AG10803 (cell line): ENCODE measurements at places on chromosomes 3 and 15.
A peak's percentile ranks its signal among the peaks of the same experiment; 100 is the strongest.

GRCh38 chr3:172140499-172141391, 101.4 kb downstream of the FNDC3B start:
- peak; percentile 93 for DNase-seq

DNA sequence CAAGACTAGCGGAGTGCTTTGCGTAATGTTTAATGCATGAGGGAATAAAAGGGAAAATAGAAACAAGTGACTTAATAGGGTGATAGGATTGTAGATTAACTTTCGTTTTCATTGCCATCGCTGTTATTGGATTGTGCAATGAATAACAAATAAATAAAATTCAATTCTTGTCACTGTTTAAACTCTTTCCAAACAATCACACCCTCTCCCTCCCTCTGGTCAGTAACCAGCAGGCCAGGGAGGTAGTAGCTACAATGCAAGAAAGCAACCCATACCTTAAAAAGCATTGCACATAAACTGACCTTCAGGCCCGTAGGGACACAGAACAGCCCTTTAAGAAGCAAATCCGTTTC, 705 bp upstream of the TFRC start:
- DNase-seq = no peak

DNA sequence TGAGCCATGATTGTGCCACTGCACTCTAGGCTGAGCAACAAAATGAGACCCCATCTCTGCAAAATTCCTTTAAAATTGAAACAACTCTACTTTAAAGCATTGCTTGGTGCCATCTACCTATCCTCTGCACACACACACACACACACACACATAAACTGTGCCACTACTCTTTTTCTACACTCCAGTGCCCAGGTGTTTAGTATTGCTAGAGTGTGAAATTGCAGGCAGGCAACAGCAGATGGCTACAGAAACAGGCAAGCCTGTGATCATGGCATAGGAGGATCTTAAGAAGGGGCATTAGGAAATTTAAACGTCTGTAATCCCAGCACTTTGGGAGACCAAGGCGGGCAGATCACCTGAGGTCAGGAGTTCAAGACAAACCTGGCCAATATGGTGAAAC, 39.0 kb downstream of the SIDT1 start:
- DNase-seq = no peak

- no peak for DNase-seq
Observed at GRCh38 chr3:189344996-189345395, 173.2 kb downstream of the TPRG1 start.

DNA sequence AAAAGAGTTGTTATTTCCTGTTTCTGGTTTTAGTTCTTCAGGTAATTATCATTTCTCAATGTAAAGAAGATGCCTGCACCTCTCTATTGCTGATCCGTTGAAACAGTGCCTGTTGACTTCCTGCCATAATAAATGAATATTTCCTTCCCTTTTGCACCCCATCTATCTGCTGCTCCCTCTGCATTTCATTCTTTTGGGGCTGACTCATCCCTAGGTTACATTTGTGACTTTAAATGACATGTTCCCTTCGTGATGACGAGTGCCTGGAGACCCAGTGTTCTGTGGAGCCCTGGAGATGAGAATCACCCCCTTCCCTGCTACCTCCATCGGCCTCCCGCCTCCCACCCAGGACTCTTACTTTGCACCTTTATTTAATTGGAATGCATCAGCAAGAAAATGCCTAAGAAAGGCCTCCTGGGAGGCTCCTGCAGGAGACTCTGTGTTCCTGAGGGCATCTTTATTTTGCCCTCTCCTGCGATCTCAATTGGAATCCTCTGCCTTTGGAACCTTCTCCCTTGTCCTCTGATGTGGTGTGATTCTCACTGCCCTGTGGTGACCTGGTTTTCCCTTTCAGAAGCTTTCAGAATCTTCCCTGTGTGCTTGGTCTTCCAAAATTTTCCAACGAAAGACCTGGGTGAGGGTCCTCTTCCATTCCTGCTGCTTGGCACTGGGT, 13.7 kb downstream of the LRRK1 start:
- no peak for DNase-seq

- DNase-seq = no peak
Observed at GRCh38 chr3:62587169-62587568, 213.8 kb upstream of the FEZF2 start.

GRCh38 chr15:94855409-94856266, 624.3 kb downstream of the MCTP2 start:
- no peak for DNase-seq

DNA sequence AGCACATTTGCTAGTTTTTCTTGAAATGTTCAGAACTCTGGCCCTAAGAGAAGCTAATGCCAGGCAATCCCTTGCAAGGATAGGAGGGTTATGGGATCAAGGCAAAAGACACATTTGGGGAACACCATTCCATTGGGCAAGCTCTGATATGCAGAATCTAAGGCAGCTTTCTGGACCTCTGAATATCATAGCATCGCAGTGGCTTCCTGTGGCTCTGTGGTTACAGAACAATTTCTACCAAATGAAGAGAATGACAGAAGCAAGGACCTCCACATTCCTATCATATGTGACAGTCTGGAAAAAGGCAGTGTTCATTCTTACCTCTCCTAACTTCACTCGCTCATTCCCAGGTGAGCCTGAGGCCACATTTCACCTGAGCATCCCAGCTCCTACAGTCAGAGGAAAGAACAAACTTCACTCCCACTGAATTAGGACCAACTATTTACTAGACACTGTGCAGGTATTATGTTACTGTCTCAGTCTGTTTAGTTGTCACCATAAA, 836.1 kb upstream of the CFAP20DC start:
- no peak for DNase-seq

- DNase-seq = peak; percentile 89
Observed at GRCh38 chr15:63135804-63136203, 14.1 kb downstream of the LACTB start.

- DNase-seq = no peak
Observed at GRCh38 chr3:143315766-143316165, 196.2 kb downstream of the CHST2 start.

- no peak for DNase-seq
Observed at GRCh38 chr3:38148311-38148882, 9.9 kb downstream of the MYD88 start.

DNA sequence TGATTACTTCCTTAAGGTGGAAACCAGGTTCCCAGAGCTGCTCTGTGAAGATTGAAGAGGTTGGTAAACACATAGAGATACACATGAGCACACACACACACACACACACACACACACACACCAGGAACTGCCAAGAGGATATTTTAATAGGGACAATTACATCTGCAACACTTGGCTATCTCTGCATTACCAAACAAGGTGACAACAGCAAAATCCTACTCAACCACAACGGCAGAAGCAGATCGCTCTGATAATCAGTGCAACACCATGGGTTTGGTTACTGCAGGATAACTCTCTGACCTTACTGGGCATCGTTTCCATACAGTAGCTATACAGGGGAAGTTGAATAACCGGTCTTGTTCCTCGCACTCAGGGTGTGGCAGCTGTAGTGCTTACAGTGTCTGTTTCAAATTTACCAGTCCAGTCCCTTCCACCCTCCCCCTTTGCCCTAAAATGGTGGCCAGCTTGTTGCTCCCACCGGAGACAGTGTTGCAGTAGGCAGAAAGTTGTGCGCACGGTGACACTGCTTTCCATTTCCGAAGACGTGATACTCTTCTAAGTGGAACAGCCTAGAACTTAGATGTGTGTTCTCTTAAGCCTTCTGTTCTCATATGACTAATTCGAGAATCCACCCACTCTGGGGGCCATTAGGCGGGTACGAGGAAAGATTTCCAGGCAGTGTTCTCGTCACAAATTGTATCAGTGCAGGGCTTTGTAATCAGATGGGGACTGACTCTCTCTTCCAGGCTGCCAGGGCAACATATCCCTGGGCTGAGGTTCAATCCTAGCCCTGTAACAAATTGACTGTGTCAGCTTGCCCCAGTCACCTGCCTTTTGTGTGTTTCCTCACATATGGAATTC, 176.2 kb downstream of the P3H2 start:
- DNase-seq = no peak

DNA sequence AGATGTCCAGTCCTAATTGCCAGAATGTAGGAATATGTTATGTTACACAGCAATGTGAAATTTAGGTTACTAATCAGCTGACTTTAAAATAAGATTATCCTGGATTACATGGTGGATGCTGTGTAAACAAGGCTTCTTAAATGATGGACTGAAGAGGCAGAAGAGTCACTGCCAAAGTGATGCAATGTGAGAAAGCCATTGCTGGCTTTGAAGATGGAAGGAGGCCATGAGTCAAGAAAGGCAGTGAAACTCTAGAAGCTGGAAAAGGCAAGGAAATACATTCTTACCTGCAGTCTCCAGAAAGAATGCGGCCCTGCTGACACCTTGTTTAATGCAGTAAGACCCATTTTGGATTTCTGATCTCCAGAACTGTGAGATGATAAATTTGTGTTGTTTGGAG, 179.1 kb upstream of the ZPLD1 start:
- no peak for DNase-seq

DNA sequence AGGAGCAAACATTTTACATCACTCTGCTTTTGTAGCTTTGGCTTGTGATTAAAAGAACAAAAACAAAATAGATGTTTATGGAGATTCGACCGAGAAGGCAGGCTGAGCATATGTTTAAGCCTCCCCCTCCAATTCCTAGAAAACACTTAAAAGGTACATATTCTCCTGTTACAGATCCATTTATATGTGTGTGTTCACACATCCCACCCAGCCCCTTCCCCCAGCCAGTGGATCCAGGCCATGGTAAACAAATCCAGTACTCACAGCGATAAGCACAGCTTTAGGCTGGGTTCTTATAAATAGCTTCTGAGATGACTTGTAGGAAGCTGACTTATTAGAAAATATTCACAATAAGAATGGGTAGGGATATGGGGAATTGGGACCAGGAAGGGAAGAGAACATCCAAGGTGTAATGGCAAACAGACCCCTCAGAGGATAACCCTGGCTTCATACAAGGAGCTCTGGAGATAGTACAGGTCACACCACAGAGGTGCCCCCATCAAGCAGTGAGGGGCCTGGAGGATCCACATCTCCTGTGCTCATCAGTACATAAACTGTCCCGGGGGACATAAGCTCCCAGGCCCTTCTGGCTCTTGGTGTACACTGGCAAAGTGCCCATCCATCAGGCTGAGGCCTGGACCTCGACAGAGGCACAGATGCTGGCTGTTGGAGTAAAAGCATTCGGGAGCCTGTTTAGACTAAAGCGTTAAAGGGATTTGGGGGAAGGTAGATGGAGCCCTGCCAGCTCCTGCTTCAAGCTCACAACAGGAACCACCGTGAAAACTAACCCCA, 70.0 kb upstream of the UBE2E1 start:
- no peak for DNase-seq

- DNase-seq = peak; percentile 99
Observed at GRCh38 chr3:72346526-72346926, 501.7 kb downstream of the SHQ1 start.

GRCh38 chr3:144746631-144747030, 775.0 kb downstream of the DIPK2A start:
- no peak for DNase-seq

DNA sequence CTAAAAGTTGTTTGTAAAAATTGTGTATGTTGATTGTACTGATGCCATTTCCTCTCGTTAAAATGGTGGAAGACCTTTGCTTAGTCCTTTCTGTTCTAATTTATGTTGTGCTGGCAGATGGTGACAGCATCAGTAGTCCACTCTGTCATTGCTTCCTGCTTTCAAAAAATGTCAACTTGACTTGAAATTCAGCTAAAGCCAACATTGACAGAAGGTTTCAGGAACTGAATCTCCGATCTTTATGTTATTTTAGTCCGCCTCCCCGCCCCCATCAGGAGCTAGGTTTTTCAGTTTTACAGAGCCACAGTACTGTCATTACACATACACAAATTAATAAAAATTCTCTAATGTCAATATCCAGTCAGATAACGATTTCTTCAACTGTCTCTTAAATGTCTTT, 1.5 kb downstream of the CEP63 start:
- DNase-seq = no peak

DNA sequence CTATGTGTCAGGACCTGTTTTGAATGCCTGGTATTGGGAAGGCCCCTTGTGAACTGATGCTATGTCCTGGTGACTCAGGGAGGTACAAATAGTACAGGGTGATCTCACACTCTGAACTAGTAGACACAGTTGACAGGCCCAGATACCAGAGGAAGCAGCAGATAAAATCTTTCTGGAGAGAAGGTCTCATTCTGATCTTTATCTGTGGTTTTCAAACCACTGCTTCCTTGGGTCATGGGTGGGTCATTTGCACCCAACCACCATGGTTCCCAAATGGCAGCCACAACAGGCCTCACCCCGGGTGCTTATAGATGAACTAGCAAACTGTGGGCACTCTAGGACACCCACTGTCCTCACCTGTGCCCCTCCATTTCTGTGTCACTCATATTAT, 43.4 kb downstream of the PXYLP1 start:
- peak; percentile 33 for DNase-seq

GRCh38 chr15:66130496-66131034, 123.0 kb downstream of the MEGF11 start:
- no peak for DNase-seq

- peak; percentile 77 for DNase-seq
Observed at GRCh38 chr3:9884555-9885165, 4.6 kb upstream of the CIDEC start.

DNA sequence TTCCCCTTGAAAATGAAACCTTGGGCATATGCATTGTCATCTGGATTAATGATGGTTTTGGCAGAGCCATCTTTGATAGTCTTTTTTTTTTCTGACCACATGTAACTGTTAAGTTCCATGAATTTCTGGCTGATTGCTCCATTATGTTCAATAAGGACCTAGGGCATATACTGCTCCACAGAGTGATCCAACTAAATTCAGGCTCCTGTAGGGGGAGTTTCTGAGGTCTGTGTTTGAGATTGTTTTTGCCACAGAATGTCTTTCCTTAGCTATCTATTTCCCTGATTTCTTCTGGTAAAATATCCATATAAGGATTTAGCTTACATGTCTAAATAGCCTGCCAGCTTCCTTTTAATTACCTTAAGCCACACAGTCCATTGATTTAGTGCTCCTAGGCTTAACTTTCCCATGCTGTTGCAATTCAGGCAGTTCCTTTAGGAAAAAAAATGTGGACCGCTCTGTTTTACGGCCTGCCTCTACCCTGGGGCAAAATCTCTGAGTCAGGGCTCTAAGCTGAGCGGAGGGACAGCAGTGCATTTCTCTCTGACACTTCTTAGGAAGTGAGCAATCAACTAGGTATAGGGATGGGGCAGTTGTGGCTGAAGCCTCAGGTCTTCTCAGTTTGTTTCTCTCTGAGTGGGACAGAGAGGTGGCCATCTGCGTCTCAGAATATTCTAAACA, 796.2 kb downstream of the NR2F2 start:
- no peak for DNase-seq
